ENCODE measurements at places on chromosomes 13 and 19.

GRCh38 chr13:20565115-20565736, 1.7 kb upstream of the IFT88 start:
- DNase-seq: no peak

- no peak for DNase-seq
Observed at GRCh38 chr19:577439-578392, 5.3 kb downstream of the BSG start.

DNA sequence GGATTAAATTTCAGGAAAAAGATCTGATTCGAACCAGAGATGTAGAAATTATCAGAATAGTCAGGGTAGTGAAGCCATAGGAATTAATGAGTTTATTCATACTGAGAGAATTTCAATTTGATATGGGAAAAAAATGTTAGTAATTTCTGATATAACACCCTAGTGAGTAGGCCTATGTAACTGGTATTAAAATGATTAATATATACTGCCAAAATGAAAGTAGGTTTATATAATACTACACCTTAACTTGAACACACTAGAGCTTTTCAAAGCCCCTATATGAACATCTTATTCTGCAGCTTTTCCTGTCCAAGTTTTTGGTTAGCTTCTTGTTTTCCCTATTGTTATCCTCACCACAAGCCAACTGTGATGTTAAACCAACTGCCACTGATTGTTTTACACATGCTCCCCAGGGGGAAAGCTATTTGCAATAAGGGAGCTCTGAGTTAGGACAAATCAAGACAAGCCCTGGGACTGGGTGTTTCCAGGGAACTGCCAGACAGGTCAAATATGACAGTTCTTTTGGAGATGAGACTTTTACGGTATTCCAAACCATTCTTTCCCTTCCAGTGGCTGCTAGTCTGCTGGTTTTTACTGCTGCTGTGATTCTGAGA, 45.3 kb downstream of the FNDC3A start:
- no peak for DNase-seq

- no peak for DNase-seq
Observed at GRCh38 chr13:31605076-31605860, 134.1 kb upstream of the RXFP2 start.

- no peak for DNase-seq
Observed at GRCh38 chr13:97615266-97615665, 181.3 kb downstream of the RAP2A start.

- no peak for DNase-seq
Observed at GRCh38 chr19:48627201-48627864, 8.0 kb downstream of the SPHK2 start.

- no peak for DNase-seq
Observed at GRCh38 chr19:46950526-46951170, 69.0 kb upstream of the NPAS1 start.

DNA sequence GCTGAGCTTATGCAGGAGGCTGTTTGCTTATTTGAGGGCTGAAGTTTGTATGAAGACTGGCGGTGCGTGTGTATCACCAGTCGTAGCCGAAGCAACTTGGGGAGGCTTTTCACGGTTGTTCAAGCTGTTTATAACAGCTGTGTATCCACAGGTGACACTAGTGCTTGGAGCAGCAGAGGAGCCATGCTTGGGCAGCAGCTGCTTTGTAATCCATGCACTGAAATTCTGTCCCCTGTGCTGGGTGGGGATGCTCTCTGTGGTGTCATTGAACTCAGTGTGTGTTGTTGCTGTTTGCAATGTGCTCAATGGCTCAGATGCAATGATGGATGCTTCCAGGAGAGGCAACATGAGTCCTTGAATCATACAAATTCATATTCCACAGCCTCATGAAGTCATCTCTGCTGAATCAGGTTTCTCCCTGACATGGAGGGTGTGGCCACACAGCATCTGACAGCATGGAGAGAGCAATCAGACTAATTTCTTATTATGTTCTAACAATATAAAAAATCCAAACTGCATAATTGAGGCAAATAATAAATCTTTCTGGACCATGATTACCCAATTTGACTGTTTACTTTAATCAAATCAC, 18.8 kb upstream of the GTF3A start:
- DNase-seq: no peak

- DNase-seq: no peak
Observed at GRCh38 chr19:4952945-4953344, 16.0 kb upstream of the KDM4B start.

GRCh38 chr19:1009041-1009980, 9.1 kb downstream of the GRIN3B start:
- no peak for DNase-seq
